Stimulated activated CD8-positive, alpha-beta memory T cell treated with anti-CD3 and anti-CD28 coated beads, Interleukin-2, amount 100 ng/mL, for 1 hour (primary cell): ENCODE measurements at places on chromosomes 7 and 10.

DNA sequence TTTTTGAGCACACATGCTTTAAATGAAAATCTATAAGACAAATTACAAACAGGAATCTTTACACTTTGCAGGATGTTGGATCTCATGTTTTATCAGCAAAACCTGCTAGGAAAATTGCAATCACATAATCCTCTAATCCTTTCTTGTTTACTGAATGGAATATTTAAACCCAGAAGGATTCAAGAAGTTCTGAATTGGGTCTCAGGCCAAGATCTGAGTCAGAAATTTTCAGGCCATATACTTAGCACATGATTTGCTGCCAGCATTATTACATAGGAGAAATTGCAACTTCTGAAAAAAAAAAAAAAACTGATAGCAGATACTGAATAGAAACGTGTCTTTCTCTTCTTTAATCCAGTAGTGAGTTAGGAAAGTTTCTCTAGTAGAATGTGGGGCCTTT is 1005.3 kb upstream of the POT1 start:
- no peak for DNase-seq

- no peak for DNase-seq
Observed at GRCh38 chr7:16594061-16594460, 51.5 kb downstream of the ANKMY2 start.

- DNase-seq = no peak
Observed at GRCh38 chr10:21002091-21002878, 105.2 kb upstream of the NEBL start.

DNA sequence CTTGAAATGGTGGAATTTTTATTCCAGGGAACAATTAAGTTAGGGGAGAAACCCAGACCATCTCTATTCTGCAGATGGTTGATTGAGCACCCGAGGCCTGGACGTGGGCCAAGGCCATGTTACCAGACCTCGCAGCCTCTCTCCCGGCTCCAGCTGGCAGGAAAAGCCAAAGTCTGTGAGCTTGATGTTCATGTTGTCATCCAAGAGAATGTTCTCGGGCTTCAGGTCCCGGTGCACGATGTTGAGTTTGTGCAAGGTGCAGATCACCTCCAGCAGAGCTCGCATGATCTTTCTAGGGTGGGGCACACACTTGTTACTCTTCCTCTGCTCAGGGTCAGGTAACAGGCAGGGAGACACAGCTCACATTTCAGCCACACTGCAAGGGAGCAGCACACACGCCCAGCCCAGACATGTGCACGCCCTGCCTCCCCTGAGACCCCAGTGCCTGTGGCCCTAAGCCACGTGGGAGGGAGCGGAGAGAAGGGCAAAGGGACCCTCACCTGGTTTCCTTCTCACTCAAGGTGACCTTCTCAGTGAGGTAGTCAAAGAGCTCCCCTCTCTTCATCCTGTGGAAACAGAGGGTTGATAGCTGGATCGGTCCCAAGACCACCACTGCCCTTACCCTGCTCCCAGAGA is 9.5 kb downstream of the PHKG1 start:
- DNase-seq = no peak

GRCh38 chr7:78473021-78473420 is 674.4 kb downstream of the PHTF2 start:
- no peak for DNase-seq

DNA sequence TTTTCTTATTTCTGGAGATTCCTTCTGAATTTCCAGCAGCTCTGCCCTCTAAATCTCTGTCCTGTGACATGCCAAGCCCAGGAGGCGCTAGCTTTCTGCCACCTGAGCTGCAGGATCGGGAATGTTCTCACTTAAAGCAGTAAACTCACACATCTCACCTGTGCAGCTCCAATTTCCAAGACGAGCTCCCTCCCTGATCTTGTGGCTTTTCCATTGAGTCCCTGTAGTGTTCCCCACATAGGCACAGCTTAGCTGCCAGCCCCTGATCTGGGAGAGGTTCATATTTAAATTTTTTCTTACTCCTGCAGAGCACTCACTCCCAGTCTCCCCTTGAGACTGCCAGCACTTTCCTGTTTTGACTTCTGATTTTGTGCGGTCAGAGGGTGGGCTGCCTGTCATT is 479.3 kb downstream of the GLRX3 start:
- DNase-seq = no peak

GRCh38 chr10:131652438-131653139 is 248.2 kb upstream of the PPP2R2D start:
- no peak for DNase-seq

DNA sequence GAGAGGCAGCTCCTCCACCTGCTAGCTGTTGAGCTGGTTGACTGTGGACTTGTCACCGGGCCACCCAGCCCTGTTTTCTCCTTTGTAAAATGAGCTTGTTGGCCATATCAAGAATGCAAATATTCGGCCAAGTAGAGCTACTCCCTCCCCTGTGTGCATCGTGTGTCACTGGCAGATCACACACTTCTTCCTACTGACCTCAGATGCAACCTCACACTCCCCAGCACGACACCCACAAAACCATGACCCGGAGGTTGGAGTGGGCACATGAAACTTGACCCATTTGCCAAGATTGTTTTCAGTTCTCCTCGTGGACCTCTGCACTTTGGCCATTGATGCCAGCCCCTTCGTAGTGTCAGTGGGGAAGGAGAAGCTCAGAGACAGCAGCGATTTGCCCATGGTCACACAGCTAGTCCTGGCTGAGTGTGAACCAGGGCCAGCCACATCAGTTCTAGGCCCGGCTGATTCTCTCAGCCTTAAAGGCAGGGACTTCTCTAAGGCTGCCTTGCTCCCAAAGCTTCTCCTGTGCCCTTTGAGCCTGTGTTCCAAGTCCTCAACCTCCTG is 101.1 kb downstream of the CDH23 start:
- no peak for DNase-seq

- no peak for DNase-seq
Observed at GRCh38 chr7:121872831-121873288, at the start of gene PTPRZ1. Gene PTPRZ1 (plus strand): TSS chr7:121873161. CDS start chr7:121873500, 339 bp downstream.

- no peak for DNase-seq
Observed at GRCh38 chr7:99788554-99788953, 4.6 kb upstream of the CYP3A4 start.
